ENCODE measurements at places on chromosomes 1 and 21.
A peak's percentile ranks its signal among the peaks of the same experiment; 100 is the strongest.

DNA sequence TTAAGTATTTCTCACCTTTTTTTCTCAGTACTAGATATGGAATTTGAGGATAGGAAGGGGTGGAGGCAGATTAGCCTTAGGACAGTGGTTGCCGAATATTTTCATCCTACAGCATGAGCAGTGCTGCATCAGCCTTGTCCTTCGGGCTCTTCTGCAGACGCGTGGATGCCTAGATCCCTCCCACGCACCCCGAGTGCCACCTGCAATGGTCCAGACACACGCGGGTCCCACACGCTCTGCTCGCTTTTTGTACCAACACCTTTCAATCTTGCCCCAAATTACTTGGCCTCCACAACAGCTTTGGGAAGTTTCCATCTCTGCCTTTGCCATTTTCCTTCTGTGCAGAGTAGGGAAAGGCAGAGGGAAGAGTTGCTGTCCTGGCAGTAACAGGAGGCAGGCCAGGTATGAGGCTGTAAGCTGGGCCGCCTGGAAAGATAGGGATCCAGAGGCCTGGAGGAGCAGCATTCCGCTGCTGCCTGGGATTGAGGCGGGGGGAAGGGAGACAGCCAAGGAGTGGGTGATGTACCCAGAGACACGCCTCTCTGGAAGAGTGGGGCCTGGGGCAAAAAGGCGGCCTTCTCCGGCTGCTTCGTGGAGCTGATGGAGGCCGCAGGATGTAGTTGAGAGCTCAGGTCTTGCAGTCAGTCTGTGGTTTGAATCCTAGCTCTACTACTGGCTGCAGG lies 467.7 kb downstream of the KIF26B start:
- DNase-seq = no peak

DNA sequence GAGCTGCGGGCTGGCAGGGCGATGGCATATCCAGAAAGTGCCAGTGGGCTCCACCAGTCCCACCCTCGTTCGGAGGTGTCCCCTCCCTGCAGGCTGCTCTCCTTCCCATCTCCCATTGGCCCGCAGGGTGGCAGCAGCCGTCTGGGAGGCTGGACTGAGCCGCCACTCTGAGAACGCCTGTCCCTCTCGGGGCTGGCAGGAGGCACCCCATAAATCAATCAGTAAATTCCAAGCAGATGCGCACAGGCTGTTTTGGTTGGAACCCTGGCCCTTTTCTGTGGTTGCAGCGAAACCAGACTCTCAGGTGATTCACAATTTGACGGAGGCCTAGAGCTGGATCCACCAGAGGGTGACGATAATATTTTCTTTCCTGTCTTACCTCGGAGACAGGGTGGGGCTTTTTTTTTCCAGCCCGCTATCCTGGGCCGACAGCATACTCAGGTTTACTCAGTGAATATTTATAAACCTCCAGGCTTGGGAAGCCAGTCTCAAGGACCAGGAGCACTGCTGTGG lies 99.7 kb downstream of the GLIS1 start:
- no peak for DNase-seq

DNA sequence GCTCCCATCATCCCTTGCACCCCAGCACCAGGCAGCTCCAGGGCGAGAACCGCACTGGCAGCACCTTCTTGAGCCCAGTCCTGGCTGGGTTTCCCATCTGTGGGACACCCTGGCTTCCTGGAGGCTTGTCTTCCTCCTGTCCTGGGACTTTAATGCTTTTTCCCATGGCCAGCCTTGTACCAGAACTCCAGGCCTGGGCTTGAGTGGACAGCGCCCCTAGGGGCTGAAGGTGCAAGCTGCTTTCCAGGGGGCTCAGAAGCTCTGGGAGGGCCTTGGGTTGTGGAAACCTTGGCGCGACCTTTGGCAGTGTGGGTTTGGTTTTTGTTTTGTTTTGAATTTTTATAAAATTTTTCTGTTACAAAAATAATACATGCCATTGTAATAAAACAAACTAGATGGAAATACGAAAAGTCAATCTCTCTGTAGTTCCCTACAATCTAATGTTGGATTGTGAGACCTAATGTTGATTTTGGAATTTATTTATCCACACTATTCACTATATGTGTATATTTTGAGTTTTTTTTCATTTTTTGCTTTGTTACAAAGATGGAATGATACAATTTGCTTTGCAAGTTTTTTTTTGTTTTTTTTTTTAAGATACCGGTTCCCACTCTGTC lies 33.8 kb upstream of the RPL11 start:
- peak; percentile 49 for DNase-seq

DNA sequence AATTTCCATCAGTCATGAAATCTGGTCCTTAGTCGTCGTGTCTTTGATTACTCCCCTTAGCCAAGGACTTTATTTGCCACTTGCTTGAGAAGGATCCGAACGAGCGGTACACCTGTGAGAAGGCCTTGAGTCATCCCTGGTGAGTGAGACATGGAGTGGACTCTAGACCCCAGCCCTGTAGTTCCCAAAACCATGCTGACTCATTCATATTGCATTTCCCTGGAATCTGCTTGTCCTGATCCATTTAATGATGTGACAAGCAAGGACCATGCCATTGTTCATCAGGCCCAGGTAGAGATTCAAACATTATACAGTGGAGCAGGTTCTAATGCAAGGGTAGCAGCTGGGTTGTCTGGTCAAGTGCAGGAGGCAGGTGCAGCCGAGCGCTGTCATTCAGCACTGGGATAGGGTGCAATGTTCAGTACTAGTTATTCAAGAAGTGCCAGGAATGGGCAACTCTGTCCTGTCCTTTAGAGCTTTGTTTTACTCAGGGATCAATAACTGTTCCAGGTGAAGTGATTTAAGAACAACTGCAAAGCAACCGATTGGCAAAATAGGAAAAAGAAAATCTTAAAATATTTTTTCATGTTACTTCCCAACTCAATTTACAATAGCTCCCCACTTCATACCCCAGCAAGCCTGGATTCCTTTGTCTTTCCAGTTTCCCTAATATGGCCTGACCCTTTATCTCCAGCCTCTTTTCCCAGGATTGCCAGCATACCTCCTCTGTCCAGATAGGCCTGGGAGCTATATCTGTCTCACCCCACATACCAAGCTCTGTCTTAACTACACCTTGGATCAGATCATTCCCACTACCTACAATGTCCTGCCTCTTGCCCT lies 26.5 kb downstream of the CAMK1G start:
- no peak for DNase-seq

- no peak for DNase-seq
Observed at GRCh38 chr21:29513535-29513934, 214.8 kb downstream of the BACH1 start.

DNA sequence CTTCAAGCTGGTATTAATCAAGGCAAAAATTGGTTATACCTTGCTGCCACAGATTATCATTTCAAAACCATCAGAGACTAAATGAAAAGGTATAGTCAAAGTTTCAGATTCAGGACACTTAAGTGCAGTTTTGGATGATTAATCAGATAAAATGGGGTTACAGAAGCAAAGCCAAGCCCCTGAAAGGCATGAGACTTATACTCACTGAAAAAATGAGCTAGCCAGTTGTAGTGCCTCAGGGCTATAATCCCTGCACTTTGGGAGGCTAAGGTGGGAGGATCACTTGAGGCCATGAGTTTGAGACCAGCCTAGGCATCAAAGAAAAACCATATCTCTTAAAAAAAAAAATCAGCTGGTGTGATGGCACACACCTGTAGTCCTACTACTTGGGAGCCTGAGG lies 15.2 kb downstream of the LRRC40 start:
- no peak for DNase-seq

DNA sequence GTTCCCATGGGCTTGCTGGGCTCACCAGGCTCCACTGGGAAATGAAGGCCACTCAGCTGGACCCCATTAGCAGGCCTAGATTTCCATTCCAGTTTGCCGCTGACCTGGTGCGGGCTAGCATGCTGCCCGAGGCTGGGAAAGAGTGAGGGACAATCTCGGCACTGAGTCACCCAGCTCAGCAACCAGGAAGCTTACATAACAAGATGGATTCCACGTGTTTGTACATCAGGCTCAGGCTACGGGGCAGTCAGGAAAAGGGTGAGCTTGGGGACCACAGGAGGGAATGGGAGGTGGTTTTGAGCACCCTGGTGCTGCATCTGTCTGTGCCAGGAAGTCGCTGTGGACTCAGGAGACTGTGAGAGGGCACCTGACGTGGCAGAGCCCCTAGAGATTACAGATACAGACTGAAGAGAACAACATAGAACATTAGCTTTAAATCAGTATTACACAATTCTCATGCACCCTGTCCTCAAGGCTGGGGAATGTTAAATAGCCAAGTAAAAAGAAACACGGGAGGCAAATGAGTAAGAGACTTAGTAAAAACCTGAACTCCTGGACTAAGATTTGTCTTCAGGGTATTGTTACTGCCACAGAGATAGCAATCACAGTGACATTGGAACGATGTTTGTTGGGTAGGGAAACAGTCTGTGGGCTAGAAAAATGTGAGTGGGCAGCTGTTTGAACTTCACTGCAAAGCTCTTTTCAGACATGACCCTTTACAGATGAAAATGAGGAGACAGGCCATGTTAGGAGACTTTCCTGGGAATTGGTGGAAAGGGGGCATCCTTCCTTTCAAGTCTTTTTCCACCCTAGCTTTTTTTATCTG lies 51.1 kb downstream of the GLUL start:
- DNase-seq = no peak

DNA sequence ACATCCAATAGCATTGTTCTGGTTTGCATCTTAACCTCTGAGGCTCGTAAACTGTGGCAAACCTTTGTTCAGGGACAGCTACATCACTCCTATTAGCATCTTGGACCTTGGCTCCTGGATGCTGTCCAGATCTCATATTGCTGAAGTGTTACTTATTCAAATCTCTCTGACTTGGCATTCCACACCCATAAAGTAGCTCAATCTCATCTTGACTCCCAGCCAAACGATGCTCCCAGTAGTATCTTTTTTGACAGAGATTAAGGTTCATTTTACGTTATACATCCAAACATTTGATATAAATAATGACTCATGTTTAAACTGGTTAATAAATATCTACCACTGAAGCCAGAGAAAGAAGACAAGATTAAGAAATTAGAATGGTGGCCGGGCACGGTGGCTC lies 4.4 kb upstream of the FLVCR1 start:
- peak; percentile 71 for DNase-seq

DNA sequence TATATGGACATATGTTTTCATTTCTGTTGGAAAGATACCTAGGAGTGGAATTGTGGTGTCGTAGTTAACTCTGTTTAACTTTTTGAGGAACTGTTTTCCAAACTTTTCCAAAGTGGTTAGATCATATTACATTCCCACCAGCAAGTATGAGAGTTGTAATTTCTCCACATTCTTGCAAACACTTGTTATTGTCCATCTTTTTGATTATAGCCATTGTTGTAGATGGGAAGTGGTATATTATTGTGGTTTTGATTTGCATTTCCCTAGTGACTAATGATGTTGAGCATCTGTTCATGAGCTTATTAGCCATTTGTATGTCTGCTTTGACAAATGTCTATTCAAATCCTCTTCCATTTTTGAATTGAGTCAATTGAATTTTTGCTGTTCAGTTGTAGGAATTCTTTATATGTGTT lies 19.8 kb downstream of the CAMTA1 start:
- DNase-seq = no peak

DNA sequence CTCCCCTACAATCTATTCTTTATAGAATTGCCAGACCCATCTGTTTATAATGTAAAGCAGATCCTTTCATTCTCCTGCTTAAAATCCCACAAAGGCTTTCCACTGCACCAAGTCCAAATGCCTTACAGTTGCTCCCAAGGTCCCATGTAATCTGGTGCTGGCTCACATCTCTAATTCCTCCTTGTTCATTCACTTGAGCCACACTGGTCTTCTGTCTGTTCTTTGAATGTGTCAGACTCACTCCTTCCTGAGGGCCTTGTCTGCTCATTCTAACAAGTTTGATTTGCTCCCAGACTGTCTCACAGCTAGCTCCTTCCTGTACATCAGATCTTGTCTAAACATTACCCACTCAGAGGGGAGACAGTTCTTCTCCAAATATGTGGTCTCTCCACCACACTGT lies 38.9 kb downstream of the ALG14 start:
- no peak for DNase-seq

DNA sequence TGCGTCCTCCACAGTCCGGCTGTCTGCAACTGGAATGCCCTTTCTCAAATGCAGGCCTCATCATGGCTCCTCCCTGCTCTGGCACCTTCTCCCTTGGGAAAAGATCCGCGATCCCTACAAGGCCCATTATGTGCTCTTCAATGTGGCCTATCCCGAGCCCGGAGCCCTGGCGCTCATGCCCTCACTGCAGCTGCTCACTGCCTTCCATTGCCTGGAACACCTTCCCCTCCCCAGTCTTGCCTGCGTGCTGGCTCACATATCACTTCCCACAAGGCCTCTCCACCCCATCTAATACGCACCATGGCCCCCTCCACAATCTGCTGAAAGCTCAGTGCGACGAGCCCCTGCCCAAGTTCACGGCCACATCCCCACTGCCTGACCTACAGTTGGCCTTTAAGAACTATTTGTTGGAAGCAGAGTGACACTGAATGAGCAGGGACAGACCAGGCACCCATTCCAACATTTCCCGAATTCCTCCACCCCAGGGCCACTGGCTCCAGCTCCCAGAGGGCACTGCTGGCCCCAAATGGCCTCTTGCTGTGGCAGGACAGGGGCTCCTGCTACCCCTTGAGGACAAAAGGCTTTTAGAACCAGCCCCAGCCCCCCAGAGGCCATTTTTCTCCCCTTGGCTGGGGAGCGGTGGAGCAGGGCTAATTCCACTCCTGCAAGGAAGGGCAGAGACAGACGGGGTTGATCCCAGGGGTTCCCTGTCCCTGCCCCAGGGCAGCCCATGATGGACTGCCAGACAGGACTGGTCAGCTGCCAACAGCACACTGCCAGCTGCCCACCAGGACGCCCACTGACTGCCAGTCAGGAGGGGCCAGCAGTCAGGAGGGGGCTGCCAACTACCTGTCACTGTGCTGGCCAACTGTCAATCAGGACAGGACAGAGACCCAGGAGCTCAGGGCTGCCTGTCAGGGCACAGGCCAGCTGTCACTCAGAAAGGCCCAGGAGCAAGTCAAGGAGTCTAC lies 64.8 kb downstream of the DHRS3 start:
- DNase-seq = no peak

DNA sequence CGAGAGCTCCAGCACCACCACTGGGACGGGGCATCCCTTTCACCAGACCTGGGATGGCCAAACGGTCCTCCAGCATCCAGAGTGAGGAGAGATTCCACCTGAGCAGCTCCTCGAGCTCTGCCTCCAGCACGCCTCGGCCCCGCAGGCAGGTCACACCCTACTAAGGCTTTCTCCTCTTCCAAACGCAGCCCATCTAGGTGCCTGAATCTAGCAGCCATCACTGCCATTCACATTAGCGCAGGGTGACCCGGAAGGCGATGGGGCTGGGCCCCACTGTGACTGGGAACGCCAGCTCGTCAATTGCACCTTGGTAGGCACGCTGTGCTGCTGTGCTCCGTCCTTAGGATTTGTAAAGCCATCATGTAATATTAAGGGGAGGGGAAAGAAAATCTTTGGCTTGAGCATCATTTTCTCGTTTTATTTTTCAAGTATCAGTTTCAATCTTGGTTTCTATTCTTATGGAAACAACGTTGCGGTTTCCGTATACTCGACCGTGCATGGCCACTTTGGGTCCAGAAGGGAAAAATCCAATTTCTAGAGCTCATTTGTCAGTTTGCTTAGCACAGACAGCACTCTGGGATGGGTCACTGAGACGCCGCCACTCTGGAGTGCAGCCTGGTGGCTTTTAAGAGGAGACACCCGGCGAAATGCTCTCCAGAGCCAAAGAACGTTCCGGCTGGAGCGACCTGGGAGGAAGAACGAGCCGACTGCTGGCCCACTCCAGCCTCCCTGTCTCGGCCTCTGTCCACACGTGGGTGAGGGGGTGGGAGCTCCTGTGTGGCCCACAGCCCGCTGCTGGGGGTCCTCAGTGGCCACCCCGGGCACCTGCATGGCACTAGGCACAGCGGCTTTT lies 173.6 kb downstream of the PRDM16 start:
- no peak for DNase-seq

GRCh38 chr1:66450043-66450514 lies 83.9 kb upstream of the SGIP1 start:
- DNase-seq = no peak

- no peak for DNase-seq
Observed at GRCh38 chr1:7233237-7233540, 447.9 kb downstream of the CAMTA1 start.
